Stimulated activated CD8-positive, alpha-beta memory T cell treated with anti-CD3 and anti-CD28 coated beads, Interleukin-4, amount 100 ng/mL, for 4 hours (primary cell): ENCODE measurements at places on chromosomes 16 and 17.

- DNase-seq: no peak
Observed at GRCh38 chr17:15941781-15942180, 3.1 kb upstream of the ADORA2B start.

DNA sequence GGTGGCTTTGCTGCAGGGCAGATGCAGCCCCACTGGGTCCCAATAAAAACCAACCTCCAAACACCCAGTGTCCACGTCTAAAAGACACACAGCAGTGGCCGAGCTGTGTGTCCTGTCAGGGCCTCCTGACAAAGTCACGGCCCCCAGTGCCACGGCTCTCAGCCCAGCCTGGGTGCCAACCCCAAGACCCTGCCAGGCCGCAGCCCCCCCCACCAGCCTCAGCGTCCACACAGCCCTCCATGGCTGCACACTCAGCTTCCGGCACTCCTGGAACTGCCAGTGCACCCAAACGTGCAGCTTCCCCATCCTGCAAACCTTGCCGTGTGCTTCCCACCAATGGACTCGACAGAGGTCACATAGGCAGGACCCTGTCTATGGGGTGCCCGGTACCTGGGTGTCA is 3.6 kb upstream of the CCDC154 start:
- no peak for DNase-seq

DNA sequence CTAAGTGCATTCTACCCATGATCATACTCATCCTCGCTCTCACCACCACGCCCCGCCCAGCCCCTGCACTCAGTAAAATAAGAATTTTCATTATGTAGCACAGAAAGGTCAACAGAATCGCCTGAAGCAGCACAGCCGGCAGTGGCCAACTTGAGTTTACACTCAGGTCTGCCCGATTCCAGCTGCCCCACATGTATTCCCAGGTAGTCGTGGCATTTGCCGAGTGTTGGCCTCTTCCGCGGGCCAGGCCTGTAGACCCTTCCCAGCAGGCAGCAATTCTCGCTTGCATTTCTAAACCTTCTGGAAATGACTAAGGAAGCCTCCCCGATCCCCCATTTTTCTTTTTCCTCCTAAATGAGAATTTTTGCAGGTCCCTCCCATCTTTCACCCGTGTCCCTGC is 609 bp downstream of the CNGB1 start:
- DNase-seq: no peak

- DNase-seq: no peak
Observed at GRCh38 chr16:87178177-87178863, 138.9 kb downstream of the C16orf95 start.

- DNase-seq: no peak
Observed at GRCh38 chr16:52548261-52549010, 1.5 kb upstream of the TOX3 start.

GRCh38 chr17:81339534-81340296 is 44.6 kb upstream of the SLC38A10 start:
- DNase-seq: no peak

GRCh38 chr16:82639666-82640336 is 13.0 kb downstream of the CDH13 start:
- DNase-seq: no peak

DNA sequence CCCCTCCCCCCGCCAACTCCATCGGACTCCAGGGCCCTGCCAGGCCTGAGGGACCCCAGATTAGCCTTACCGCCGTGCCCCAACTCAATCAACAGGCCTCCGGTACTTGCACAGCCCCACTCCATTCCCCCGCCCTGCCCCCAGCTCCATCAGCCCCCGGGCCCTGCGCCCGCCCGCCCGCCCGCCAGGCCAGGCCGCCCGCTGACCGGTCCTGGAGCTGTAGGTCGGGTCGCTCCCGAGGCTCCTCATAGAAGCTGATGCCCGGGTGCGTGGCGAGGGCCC is 308 bp downstream of the GTF3C1 start:
- no peak for DNase-seq

GRCh38 chr17:21213638-21214014 is 335 bp downstream of the TMEM11 start:
- DNase-seq: peak; percentile 4

GRCh38 chr17:82301300-82301915 is 16.0 kb downstream of the CD7 start:
- DNase-seq: no peak

- DNase-seq: peak; percentile 24
Observed at GRCh38 chr17:63881935-63882601, at the start of gene GH2. GH2 (minus strand) TSS chr17:63881944; CDS start chr17:63881801, 143 bp downstream.

DNA sequence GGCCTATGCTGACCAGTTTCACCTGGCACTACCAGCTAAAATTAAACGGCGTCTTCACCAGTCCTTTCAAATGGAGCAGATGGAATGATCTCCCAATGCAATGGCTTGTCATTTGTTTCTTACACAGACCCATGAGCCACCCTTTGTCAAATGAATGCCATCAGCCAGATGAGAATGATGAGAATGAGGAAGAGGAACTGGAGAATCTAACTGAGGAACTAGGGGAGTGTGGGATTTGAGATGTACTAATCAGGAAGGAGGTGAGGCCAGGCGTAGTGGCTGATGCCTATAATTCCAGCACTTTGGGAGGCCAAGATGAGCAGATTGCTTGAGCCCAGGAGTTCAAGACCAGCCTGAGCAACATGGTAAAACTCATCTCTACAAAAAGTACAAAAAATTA is 116.4 kb downstream of the HS3ST3A1 start:
- DNase-seq: no peak

DNA sequence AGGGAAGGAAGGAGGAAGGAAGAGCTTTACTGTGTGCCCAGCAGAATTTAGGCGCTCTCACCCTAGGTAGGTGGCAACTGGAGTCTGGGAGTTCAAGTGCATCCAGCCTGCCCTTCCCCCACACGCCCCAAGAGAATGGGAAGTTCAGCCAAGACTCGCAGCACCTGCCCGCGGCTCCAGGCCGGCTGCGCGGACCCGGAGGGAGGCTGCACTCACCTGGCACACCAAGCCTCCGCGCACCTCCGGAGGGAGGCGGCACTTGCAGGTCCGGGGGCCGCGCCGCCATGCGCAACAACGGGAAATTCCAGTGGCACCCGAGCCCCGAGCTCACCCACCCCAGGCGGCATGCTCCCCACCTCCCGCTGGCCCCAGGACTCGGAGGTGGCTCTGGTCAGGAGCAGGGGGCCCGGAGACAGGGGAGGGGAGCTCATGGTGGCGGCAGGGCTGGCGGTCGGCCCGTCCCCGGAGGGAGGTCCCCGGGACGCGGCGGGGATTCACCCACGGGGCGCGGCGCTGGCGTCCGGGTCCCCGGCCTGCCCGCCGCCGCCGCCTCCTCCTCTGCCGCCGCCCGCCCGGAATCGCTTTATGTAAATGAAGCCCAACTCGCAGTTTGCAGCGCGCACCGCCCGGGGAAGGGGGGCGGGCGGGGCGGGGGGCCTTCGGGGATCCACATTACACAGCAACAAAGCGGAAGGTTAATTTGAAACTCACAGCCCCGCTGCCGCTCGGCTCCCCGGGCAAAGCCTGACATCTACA is at the start of gene ZFHX3:
ZFHX3 (minus strand) TSS at position 593 of the 756 bp plus-strand sequence. CDS start 87,983 bp downstream, outside the sequence.
- DNase-seq: no peak

- DNase-seq: no peak
Observed at GRCh38 chr17:63694950-63695773, 4.8 kb downstream of the LIMD2 start.

DNA sequence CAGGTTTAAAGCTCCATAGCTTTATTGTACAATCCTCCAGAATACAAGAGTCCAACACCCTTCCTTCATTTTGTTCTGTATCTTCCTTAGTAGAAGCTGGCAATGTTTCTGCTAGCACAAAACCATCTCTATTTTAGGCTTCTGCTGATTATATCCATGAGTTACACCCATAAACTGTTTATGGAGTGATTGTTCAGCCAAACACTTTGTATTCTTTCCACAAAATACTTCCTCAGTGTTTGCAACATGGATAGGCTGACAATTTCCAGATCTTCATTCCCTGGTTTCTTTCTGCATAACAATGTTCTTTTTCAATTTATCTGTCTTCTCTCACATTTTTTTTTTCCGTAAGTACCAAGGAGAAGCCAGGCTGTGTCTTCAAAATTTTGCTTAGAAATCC is 839.9 kb upstream of the CDH8 start:
- DNase-seq: no peak

DNA sequence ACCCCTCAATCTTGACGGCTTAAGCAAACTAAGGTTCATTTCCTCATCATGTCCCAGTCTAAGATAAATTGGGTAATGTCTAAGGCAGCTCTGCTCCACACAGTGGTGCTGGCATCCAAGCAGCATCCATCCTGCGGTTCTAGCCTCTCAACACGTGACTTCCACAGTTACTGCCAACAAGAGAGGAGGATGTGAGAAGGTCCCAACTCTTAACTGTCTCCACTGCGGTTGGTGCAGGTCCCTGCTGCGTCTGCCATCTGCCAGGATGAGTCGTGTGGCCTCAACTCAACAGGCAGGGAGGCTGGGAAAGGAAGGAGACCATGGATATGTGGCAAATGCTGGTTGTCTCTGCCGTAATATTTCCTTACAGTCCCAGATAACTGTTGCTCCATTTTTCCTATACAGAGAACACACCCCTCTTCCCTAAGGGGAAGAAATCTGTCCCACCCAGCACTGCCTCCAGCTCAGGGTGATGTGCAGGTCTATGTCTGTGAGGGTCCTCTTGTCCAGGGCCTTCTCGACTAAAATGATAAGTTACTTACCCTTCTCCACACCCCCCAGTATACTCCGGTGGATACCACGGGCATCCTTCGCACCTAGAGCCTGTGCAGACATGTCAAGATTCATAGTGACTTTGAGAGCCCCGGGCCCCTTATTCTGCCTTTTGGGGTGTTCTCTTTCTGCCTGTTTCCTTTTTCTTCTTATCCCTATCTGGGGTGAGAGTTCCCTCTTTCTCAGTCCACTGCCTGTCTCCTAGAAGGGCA is 64.7 kb downstream of the KCNJ18 start:
- no peak for DNase-seq
